ENCODE measurements at places on chromosomes 16 and 17.

- DNase-seq, result no peak
Measured at GRCh38 chr16:23064639-23065038, 84.6 kb downstream of the USP31 start.

GRCh38 chr16:72197545-72197944, 25.6 kb upstream of the PMFBP1 start:
- DNase-seq, result no peak

- DNase-seq, result no peak
Measured at GRCh38 chr17:44642834-44643233, 13.4 kb upstream of the MEIOC start.

GRCh38 chr16:66751053-66751302, 431 bp downstream of the DYNC1LI2 start:
- DNase-seq, result no peak

GRCh38 chr17:77428749-77429368, 288.1 kb downstream of the SEC14L1 start:
- DNase-seq, result no peak

DNA sequence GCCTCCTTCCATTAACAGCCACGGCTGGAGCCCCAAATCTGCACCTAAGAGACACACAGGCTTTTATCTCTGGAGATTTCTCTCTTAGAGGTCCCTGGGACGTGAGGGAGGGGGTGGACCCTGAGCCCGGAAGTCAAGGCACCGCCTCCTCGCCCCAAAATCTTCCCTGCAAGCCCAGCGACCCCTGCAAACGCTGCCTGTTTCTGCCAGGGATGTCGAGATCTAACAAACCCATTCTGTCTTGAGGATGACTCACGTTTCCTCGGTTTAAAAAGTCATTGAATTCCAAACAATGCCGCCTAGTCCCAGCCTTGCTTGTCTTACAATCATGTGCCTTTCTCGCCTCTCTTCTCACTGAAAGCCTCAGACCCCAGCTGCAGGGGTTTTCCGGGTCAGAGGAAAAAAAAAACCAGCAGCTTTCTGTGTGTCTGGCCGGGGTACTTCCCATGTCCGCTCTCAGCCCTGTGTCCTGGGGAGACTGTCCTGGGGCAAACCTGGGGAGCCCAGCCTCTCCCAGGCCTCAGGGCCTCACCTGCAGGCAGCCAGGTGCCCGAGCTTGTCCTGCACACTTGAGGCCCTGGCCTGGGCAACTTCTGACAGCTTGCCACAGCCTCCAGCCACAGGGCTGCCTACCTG, 15.4 kb downstream of the ARL2BP start:
- peak; percentile 62 for DNase-seq

GRCh38 chr16:68197250-68197649, 38.7 kb downstream of the ESRP2 start:
- DNase-seq, result no peak

DNA sequence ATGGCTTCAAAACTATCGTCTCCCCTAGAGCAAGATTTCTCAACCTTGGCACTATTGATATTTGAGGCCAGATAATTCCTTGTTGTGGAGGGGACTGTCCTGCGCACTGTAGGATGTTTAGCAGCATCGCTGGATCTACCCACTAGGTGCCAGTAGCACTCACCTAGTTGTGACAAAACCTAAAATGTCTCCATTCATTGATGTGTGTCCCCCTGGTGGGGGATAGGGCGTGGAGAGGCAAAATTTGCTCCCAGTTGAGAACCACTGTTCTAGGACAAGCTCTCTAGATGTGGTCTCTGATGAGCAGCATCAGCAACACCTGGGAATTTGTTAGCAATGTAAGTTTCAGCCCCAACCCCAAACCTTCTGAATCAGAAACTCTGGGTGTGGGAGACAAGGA, 259.0 kb downstream of the XYLT1 start:
- peak; percentile 35 for DNase-seq

- no peak for DNase-seq
Measured at GRCh38 chr17:29526322-29526721, 40.5 kb downstream of the ABHD15 start.

- DNase-seq, result no peak
Measured at GRCh38 chr16:84886497-84887090, 66.8 kb downstream of the CRISPLD2 start.

GRCh38 chr17:74028354-74029116, 174.9 kb upstream of the RPL38 start:
- no peak for DNase-seq

DNA sequence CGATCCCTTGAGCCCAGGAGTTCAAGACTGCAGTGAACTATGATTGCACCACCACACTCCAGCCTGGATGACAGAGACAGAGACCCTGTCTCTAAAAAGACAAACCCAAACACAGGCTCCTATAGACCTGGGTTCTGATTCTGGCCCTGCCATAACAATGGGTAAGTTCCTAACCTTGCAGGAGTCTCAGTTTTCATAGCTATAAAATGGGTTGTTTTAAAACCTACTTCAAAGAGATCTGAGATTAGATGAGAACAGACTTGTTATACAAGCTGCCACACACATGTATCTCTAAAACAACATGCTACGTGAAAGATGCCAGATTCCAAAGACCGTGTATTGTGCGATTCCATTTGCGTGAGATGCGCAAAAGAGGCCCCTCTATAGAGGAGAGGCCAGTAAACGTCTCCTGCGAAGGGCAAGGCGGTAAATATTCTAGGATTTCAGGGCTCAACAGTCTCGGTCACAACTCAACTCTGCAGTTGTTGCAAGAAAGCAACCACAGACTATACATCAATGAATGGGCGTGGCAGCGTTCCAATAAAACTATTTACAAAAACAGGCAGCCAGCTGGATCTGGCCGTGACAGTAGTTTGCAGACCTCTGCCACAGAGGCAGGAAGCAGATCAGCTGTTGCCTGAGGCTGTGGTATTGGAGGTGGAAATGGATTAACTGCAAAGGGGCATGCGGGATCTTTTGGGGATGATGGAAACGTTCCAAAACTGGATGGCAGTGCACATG, 5.9 kb downstream of the CORO7 start:
- no peak for DNase-seq

DNA sequence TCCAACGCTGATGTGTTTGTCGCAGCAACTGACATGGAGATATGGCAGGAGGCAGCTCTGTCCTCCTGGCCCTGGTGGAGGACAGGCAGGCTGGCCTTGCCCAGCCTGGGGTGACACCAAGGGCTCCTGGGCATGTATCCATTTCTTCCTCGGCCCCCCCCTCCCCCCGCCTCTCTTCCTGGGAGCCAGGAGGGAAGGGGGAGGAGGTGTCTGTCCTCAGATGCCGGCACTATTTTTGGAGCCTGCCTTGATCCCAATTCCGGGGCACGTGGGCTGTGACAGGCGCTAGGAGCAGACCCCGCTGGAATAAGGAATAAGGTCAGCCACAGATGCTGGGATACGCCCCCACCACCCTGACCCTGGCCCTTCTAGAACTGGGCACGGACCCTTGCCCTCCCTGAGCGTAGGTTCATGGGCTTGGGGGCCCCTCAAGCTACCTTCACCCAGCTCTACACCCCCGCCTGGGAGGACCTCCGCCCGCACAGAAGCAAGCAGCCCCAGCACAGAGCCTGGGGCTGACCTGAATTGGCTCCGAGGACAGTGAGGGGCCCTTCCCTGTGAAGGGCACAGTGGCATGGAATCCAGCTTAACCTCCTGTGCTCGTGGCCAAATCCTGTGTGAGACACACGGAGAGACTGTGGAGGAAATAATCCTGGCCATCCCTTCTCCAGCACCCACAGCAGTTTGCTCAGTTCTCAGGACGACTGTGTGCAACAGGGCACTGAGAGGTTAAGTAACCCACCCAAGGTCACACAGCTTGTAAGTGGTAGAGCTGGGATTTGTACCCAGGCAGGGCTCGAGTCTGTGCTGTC, 24.1 kb downstream of the SEC14L5 start:
- DNase-seq, result no peak

DNA sequence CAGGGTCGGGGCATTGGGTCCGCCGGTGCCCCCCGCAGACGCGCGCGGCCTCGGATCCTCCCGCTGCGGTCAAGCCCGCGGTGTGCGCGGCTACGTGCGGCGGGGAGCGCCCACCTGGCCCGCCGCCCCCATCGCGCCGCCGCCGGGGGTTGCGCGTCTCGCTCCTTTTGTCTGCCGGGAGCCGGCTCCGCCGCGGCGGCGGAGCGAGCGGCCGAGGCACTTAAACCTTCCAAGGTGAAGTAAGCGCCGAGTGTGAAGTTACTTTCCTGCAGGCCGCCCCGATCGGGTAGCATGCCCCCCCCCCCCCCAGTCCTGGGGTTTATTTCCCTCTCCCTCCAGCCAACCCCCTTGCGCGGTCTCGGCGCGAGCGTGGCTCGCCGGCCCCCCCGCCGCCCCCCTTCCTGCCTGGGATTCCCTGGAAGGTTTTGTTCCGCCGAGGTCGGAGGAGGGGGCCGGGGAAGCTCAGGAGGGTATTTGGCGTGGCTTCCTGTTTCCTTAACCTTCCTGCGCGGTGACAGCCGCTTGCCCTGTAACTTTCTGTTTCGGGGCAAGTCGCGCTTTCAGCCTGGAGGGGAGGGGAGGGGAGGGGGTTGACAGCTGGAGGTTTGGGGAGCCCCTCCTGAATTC, 56.6 kb upstream of the GSE1 start:
- DNase-seq, result peak; percentile 64

DNA sequence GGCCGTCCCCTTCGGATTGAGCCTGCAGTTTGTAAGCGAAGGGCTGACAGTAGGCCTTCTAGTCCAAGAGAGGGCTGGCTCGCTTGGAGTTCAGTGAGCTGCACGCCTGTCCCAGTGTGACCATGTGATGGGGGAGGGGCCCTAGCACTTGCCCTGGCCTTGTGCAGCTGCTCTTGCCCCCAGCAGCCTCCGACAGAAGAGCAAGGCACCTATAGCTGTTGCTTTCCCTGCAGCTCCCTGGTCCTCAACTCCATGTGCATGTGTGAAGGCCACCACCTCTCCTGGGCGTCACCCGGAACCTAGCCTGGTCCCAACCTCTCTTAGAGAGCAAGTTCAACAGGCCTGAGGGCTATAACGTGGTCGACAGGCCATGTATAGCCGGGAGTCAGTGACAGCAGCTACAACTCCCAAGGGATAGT, 5.6 kb downstream of the SPHK1 start:
- no peak for DNase-seq

DNA sequence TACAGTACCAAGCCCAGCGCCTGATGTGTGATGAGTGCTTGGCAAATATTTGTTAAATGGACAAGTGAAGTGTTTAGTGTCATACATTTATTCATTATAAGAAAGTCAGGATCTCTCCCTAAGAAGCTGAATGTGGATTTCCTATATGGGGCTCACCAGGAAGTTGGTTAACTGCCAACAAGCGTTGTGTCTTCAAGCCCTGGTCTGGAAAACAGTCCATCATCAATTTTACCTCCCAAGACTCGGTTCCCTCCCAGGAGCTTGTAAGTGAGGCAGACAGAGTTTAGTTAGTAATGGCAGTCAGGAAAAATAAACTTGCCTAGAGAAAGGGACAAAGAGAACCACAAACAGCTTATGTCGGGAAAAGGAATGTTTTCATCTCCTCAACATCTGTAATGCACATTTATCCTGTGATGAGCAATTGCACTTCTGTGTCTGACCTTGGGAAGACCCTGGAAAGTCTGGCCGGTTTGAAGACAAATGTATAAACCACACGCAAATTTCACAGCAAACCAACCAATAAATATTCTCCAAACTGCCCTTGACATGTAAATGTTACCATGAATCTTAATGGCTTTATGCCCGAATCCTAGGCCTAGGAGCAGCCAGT, 28.3 kb downstream of the C16orf95 start:
- DNase-seq, result no peak

DNA sequence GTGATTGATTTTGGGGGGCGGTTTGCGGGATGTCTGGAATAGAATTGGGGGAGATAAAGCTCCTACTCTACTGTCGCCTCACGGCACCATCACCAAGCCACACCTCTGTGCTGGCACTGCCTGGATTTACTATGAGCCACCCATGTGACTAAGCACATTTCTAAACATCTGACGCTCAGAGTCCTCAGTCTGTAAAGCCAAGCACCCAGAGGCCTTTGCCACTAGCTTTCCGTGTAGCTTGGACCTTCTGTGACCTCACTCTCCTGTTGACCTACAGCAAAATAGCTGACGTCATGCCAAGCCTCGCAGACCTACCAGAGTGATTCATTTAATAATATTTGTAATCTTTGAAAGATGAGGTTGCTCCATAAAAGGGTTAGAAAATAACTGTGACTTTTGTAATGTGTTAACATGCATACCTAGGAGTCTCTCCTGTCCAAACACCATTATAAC, 38.5 kb upstream of the MYOCD start:
- DNase-seq, result no peak

- DNase-seq, result no peak
Measured at GRCh38 chr16:68869492-68870088, 26.3 kb downstream of the TANGO6 start.

GRCh38 chr16:14436401-14436955, 193.6 kb downstream of the PARN start:
- peak; percentile 22 for DNase-seq

- no peak for DNase-seq
Measured at GRCh38 chr16:55294129-55294528, 29.9 kb upstream of the IRX6 start.

- DNase-seq, result no peak
Measured at GRCh38 chr17:21275047-21275578, 9.4 kb upstream of the MAP2K3 start.

- DNase-seq, result no peak
Measured at GRCh38 chr17:42617956-42618431, 8.5 kb downstream of the TUBG1 start.

DNA sequence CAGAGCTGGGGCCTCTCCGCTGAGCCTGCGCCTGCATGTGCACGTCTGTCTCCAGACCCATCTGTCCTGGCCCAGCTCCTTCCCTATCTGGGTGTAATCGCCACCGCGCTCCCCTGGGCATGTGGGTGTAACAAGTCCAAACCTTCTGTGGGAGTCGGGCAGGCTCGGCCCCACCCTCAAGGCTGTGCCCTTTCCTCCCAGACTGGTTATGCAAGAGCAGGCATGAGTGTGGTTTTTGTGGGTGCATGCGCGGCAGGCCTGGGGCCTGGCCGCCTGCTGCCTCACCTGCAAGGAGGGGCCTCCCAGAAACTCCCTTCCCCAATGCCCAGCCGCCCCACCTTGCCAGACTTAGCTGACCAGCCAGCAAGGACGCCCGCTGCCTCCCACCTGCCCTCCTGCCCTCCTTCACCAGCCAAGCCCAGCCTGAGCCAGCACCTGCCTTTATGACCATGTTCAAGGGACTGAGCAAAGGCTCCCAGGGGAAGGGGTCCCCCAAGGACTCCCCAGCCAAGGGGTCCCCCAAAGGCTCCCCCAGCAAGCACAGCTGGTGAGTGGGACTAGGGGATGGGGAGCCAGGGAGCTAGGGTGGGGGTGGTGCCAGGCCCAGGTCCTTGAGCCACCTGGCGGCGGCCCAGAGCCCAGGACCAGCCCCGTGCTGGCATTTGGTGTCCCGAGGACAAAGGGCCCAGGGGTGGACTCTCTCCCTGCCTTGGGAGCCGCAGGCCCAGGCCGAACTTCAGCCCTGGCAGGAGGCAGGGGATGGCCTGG, at the start of gene EVPLL:
Gene EVPLL, plus strand, starts transcription at position 342 of the 768 bp plus-strand sequence. CDS start 3,160 bp downstream, outside the sequence.
- no peak for DNase-seq

DNA sequence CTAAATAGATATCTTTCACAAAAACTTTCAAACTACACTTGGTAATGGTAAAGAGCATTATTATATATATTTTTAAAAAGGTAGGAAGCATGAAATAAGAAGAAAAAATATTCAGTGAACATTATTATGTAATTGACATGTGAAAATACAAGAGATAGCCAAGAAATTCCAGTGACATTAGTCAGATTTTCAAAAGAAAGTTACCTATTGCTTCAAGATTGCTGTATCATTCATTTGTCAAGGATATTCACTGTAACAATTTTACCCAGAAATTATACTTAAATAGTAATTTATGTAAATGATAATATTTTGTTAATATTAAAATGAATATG, 350.2 kb downstream of the KIF2B start:
- DNase-seq, result no peak

- DNase-seq, result no peak
Measured at GRCh38 chr16:14496786-14497185, 133.3 kb downstream of the PARN start.

Data from activated T-cell treated with anti-CD3 and anti-CD28 coated beads, Interleukin-2, amount 50 U/mL, for 1 hour (primary cell).